ENCODE measurements at places on chromosomes 5 and 9.

- no peak for DNase-seq
These were observed 124.6 kb downstream of the CAMK4 start for GRCh38 chr5:111348661-111349329.

DNA sequence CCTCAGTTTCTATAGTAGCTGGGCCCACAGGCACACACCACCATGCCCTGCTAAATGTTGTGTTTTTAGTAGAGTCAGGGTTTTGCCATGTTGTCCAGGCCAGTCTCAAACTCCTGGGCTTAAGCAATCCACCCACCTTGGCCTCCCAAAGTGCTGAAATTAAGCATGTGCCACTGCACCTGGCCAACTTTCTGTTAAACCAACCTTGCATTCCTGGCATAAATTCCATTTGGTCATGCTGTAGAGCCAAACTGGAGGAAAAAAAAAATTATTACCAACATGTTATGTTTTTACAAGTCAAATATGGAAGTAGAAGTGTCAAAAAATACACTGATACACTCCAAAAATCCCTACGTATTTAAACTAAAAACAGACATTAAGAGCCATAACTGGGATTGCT is 54.1 kb downstream of the ERMP1 start:
- no peak for DNase-seq

DNA sequence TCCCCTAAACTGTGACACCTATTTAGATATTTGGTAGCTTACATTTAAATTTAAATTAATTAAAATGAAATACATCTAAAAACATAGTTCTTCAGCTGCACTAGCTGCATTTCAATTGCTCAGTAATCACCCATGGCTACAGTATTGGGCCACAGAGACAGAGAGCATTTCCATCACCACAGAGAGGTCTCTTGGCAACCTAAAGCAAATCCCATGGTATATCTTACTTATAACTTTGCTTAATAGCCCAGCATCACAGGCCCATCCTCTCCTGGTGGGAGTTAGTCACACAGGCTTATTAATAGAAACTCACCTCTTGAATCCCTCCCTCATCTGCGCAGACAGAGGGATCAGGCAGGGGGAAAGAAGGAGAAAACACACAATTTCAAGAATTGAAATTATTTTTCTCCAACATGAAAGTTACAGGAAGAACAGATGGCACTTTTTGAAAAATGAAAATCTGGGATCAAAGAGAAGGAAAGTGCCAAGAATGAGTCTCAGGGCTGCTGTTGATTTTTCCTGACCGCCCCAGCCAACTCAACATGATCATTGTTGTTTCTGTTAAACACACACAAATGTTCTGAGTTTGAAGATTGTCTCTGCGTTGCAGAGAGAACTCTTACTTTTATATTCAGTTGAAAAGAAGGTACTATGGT is 144.6 kb downstream of the CMYA5 start:
- DNase-seq = no peak

- DNase-seq = no peak
These were observed 85.6 kb upstream of the LMX1B start for GRCh38 chr9:126528111-126528510.

DNA sequence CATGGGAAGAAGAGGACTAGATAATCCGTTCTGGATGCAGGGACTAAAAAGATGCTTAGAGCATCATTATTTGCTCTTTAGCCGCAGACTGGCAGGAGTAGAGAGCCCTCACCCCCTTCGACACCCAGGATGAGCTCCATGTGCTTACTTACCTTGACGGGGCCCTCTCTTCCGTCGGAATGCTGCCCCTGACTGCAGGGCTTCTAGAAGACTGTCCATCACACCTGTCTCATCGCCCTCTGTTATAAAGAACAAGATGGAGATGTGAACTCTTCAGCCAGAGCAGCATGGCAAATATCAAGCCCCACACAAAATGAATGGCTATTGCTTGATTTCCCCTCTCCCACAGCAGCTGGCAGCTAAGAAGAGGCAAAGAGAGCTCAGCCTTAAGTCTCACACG is 35.1 kb downstream of the PCDHGC5 start:
- no peak for DNase-seq

- DNase-seq = no peak
These were observed 22.1 kb downstream of the GFPT2 start for GRCh38 chr5:180330810-180331646.

GRCh38 chr5:1881098-1881572 is 1.6 kb downstream of the IRX4 start:
- no peak for DNase-seq

- no peak for DNase-seq
These were observed 70.3 kb upstream of the TRPM3 start for GRCh38 chr9:71191708-71192107.

DNA sequence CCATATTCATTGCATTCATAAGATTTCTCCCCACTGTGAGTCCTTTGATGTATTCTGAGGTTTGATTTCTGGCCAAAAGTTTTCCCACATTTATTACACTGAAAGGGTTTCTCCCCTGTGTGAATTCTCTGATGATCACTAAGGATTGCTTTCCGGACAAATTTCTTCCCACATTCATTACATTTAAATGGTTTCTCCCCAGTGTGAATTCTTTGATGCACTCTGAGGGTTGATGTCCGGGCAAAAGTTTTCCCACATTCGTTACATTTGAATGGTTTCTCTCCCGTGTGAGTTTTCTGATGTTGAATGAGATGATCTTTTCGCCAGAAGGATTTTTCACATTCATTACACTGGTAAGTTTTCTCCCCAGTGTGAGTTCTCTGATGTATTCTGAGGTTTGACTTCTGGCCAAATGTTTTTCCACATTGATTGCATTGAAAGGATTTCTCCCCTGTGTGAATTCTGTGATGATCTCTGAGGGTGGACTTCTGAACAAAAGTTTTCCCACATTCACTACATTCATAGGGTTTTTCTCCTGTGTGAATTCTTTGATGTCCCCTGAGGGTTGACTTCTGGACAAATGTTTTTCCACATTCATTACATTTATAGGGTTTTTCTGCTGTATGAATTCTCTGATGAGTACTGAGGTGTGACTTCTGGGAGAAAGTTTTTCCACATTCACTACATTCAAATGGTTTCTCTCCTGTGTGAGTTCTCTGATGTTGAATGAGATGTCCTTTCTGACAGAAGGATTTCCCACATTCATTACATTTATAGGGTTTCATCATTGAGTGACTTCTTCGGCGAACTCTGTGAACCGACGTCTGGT is 18.8 kb downstream of the ZNF510 start:
- DNase-seq = no peak

GRCh38 chr9:98564714-98565113 is 144.0 kb downstream of the GABBR2 start:
- no peak for DNase-seq

- DNase-seq = no peak
These were observed 2.9 kb downstream of the FREM1 start for GRCh38 chr9:14907360-14907685.

DNA sequence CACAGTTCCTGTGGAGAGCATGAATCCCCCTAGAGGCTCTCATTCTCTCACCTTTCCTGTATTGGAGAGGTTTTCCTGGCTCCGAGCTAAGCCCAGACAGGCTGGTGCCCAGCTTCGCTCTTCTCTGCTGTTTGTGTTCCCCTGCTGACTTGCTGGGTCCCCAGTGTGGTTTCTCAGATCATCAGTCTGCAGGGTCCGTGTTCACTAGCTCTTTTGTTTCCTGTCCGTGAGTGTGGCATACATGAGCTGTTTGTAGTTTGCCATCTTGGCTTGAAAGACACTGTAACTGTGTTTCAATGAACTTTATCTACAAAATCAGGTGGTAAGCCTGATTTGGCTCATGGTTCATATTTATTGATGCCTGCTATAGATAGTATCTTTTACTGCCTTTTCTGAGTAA is 23.8 kb downstream of the LOX start:
- no peak for DNase-seq

- DNase-seq = no peak
These were observed 136.6 kb downstream of the NSG2 start for GRCh38 chr5:174182111-174182510.

- no peak for DNase-seq
These were observed 1.6 kb downstream of the NACC2 start for GRCh38 chr9:136093346-136093986.

DNA sequence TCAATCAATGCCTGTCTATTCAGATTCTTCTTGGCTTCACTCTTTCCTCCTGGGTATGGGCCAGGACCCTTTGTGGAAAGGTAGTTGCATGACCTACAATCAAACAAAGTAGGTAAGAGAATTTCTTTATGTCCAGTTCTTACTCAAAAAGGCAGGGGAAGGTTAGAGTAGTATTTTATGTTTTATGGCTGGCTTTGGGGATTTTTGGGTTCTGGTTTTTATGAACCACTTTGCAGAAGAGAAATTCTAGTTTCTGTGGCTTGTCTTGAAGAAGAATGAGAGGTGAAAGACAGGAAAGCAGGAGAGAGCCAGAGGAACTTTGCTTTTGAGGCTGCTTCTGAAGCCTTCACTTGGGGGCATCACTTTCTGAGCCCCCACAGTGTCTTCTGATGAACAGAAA is 14.7 kb upstream of the CRHBP start:
- DNase-seq = no peak

GRCh38 chr9:33809506-33809905 is 7.5 kb upstream of the UBE2R2 start:
- no peak for DNase-seq

- no peak for DNase-seq
These were observed 272.5 kb downstream of the CETN3 start for GRCh38 chr5:90136952-90137528.

DNA sequence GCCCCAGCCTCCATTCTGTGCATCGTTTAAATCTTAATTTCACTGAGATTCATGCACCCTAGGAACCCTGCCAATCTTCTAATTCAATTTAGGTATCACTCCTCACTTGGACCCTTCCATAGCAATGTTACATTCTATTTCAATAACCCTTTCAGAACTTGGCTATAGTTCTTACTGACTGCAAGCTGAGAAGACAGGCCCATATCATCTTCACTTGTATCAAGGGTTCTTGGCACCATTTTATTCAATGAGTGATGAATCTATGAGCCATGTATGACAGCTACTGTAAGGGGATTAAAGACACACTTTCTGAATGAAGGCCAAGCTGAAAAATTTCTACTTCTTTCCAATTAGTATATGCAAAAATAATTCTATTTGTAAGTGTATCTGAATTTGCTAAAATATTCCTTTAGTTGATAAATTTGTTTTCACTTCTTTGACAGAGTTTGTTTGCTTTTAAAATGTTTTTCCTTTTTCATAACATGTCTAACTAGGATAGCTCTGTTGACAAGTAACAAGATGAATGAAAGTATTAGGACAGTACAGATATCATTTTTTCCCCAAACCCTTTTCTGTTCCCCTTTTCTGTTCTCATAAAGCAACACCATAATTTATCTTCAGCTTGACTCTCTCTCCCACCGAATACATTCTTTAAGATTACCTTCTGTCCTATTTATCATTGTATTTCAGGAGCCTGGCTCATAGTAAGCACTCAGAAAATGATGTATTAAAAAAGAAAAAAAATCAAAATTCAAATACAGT is 9.6 kb downstream of the ITGA2 start:
- no peak for DNase-seq

DNA sequence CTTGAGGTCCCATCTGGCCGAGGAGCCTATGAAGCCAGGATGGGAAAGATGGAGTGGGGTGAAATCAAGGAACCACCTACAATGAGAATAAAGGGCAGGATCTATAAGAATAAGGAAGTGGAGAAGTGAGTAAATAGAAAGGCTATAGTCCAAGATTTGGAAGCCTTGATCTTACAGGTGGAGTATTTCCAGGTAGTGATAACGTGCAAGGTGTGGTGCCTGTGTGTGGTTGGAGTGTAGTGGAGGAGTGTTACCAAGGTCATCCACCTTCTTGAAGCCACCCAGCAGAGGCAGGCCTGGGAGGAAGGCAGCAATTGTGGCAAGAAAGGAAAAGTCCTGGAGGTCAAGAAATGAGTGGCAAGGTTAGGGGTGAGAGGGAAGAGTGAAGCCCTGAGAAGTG is 72.9 kb downstream of the IQGAP2 start:
- no peak for DNase-seq

DNA sequence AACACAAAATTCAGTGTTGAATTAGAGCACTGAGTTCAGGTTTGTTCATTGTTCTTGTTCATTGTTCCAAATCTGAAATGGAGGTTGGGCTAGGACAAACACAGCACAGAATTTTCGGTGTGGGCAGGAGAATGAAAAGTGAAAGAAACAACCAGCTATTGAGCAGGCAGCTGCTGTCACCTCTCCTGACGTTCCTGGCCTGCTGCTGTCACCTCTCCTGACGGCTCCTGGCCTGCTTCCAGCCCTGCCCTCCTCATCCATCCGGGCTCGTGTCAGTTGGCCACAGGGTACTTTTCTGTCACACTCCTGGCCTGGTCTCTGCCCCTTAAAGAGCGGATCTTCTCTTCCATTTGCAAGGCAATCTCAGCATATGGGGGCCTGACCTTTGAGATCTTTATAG is 45.2 kb upstream of the CKMT2 start:
- no peak for DNase-seq

GRCh38 chr9:136964171-136964689 is 12.2 kb downstream of the LCN12 start:
- no peak for DNase-seq

DNA sequence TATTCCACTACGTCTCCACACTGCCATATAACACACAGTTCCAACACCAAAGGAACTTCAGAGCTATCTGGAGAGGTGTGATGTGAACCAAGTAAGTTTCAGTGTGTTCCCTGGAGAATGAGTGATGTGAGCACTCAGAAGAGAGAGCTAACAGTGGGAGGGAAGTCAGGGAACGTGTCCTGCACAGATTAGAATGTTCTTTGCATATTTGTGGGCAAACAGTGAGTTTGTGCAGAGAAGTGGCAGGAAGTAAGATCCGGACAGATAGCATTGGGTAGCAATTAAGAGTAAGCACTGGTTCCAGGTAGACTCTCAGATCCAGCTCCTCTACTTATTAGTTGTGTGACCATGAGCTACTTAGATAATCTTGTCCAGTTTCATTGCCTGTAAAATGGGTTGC is 206.4 kb downstream of the PDZD2 start:
- DNase-seq = no peak

- no peak for DNase-seq
These were observed 52.6 kb upstream of the FCN2 start for GRCh38 chr9:134827993-134828392.

DNA sequence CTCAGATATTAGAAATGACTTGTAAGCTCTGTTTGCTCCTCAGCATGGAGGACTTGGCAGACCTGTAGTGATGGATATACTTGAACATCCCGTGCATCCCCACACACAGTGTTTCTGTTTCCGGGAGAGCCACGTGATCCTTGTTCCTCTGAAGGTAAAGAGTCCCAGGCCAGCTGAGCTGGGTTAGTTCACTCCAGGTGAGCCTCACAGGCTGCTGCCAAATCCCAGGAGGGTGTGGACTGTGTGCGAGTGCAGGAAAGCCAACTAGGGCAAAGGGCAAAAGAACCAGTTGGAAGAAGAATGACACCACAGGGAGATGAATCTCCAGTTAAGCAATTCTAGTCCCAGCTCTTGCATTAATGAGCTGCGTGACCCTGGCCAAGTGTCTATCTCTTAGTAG is 10.4 kb upstream of the TOMM5 start:
- DNase-seq = no peak

- peak; percentile 13 for DNase-seq
These were observed 10.0 kb downstream of the TLE4 start for GRCh38 chr9:79581794-79582193.

Measured in activated T-cell treated with anti-CD3 and anti-CD28 coated beads for 4 hours (primary cell).